ENCODE measurements at places on chromosomes 1 and 21.
A peak's percentile ranks its signal among the peaks of the same experiment; 100 is the strongest.

DNA sequence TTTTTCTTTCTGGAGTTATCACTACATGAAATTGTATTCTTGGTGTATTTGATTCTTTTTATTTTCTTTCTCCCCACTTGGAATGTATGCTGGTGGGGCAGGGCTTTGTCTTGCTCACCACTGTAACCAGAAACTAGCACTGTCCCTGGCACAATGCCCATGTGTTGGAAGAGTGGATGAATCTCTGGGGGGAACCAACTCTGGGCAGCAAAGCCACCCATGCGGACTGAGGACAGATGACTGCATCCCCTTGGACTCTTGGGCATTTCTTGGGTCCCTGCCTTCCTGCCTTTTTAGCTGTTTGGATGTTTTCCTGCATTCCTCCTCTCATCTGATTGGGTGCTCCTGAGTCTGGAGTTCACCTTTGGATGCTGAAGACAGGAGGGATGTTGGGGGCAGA is 6.1 kb downstream of the CYP4B1 start:
- DNase-seq = no peak

GRCh38 chr1:197471248-197471985 is 203.4 kb downstream of the CRB1 start:
- DNase-seq = no peak

GRCh38 chr1:226578946-226579578 is 30.5 kb downstream of the STUM start:
- DNase-seq = no peak

DNA sequence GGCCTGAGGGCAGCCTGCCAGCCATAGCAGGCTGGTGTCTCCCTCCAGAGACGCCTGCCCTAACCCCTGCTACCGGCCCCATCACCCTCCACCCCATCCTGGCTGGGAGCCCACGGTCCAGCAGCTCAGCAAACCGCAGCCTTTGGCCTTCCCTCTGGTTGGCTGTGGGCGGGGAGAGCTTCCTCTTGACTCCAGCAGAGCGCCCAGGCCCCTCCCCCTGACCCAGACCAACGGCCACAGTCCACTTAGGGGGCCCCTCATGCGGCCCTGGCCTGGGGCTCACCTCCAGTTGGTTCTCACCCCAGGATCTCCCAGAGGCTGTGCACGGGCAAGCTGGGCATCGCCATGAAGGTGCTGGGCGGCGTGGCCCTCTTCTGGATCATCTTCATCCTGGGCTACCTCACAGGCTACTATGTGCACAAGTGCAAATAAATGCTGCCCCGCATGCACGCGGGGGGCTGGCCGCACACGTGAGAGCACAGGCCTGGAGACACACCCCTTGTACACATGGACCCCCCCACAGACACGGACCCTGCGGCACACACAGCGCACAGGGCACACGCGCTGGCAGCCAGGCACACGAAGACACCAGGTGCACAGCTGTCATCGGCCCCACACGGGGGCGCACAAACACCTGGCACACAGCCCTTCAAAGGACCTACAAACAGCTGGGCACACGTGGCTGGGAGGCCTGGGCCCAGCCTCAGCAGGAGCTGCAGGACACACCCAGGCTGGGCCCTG is 3.1 kb downstream of the SMIM1 start:
- peak; percentile 71 for DNase-seq

DNA sequence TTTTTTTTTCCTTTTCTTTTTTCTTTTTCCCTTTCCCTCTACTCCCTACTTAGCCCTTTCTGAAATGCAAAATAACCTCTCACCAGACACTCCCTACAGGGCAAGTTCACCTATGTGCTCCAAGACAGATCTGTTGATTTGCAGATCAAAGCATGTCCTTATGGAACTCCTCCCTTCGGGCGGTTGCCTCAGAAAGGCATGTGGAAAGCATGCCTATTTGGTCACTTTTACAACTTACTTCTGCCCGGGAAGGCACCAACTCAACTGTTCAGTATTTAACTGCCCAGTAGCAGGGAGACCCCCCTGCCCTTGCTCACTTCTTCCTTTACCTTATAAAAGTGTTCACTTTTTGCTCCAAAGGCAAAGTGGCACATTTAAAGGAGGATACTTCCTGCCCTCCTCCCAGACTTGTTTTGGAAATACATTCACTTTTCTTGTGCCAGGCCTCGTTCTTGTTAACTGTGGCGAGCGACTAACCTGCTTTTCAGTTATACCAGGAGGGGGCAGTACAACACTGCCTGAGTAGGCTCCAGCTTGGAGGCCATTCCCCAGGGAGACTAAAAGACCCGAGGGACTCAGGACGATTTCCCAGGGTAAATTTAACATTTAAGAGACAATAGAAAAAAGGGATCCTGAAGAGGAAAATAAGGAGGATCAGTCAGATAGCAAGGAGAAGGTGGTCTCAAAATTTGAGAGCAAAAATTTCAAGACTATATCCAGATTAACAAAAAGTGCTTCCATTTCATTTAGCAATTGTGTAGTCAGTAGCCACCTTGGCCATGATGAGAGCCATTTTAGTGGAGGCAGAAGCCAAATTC is 12.3 kb upstream of the SLAMF7 start:
- DNase-seq = no peak

DNA sequence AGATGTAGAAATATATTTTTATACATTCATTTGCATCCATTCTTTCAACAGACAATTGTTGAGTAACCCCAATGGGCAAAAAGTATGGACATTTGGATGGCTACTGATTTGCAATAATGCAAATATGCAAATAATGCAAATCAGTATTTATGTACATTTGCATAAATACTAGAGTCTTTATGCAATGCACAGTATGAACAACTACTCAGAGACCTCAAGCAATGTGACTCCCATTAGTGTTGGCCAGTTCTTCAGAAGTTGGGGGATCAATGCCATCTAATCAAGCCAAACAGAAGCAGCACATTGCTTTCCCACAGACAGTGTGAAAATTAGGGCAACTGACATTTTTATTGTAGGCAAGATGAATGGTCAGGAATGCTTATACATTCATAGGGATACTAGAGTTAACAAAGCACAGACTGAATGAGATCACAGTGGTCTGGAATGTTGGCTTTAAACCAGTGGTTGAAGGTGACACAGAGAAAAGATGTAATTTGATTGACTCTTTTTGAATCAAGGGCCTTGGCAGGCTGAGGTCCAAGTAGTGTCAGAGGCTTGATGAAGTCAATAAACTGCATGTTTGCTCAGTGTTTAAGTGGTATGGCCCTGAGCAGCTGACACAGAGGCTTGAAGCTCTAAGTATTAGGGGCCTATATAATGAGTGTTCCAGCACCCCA is 256.6 kb downstream of the CTH start:
- DNase-seq = no peak

GRCh38 chr21:46425571-46425970 is 33.1 kb upstream of the DIP2A start:
- DNase-seq = no peak

DNA sequence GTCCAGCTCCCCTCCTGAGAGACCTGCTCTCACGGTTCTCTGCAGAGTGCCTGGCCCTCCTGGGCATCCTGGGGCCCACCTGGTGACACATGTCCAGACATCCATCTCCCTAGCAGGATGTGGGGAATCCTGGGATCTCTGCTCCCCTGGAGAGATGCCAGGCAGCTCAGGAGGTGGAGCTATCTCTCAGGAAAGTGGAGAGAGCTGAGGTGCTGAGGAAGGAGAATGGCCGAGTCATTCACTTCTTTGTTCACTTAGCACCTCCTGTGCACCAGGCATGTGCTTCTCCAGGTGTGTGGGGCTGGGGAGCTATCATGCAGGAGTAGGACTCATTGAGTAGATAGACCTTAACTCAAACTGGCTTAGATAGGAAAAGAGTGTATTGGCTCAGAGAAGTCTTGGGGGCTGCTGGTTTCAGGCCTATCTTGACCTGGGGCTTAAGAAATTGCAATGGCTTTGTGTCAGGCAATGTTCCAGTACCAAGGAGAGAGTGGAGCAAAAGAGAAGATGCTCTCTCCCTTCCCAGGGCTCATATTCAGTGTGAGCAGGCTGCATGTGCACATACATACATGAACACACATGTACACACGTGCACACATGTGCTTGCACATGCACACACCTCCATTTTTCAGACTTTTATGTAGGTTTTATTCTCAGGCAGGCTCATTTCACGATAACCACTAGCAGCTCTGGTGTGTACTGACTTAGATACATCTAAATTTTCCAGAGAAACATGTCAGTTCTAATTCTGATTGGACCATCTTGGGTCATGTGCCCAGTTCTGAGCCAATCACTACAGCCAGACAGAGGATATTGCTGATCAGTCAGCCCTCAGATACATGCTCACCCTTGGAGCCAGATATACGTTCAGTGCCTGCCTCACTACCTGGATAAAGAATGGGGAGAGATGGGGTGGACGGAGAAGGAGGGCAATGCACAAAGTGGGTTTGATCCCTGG is 437.6 kb downstream of the PTPRU start:
- DNase-seq = peak; percentile 38

GRCh38 chr1:115506924-115507589 is 134.7 kb upstream of the VANGL1 start:
- DNase-seq = no peak

- no peak for DNase-seq
Observed at GRCh38 chr21:40610345-40610744, 236.6 kb downstream of the DSCAM start.

- no peak for DNase-seq
Observed at GRCh38 chr1:195591917-195592672, 1016.1 kb downstream of the KCNT2 start.

DNA sequence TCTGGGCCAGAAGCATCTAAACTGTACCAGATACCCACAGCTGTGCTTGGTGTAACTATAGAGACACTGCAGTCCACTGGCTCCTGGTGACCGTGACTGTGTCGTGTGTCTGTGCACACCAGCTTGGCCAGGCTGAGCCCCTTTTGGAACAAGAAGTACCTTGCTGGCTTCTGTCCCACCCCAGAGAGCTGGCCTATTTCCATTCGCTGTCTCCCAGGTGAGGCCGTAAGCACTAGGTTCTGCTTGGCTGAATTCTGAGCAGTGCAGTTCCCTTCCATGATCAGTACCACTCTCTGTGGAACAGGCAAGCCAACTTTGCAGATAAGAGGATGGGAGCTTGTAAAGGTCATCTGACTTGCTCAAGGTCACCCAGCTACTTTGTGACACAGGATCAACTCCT is 119.9 kb upstream of the DNAH14 start:
- DNase-seq = no peak

DNA sequence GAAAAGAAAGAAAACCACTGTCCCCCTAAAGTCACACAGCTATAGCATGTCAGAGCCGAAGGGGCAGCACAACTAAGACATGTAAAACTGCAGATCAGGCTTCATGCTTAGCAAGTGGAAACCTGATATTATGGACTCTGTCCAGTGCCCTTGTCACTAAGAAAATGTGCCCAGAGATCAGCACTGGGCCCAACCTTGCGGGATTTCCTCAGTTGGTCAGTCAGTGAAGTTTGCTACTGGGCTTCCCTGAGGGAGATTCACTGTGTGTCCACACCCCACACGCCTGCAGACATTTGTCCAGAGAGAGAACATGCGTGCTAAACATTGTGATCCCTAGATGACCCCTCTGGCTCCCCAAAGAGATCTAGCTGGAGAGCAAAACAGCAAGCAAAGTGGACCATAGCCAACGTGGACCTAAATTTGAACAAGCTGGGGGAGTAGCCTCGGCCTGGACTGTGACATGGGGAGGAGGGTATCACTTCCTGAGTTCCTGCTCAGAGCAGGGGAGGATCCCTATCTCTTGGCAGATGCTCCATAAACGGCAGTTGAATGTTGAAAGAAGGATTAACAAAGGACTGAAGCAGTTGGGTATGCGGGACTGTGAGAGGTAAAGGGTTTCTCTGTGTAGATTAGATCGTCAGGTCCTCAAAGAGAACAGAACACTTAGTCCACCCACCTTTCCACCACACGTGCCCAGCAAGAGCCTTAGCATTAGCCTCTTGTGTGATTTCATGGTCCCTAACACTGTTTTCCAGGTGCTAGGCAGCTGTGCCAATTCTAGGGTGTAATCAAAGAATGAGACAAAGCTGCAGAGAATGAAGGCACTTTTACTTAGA is 53.6 kb downstream of the GLUL start:
- no peak for DNase-seq

DNA sequence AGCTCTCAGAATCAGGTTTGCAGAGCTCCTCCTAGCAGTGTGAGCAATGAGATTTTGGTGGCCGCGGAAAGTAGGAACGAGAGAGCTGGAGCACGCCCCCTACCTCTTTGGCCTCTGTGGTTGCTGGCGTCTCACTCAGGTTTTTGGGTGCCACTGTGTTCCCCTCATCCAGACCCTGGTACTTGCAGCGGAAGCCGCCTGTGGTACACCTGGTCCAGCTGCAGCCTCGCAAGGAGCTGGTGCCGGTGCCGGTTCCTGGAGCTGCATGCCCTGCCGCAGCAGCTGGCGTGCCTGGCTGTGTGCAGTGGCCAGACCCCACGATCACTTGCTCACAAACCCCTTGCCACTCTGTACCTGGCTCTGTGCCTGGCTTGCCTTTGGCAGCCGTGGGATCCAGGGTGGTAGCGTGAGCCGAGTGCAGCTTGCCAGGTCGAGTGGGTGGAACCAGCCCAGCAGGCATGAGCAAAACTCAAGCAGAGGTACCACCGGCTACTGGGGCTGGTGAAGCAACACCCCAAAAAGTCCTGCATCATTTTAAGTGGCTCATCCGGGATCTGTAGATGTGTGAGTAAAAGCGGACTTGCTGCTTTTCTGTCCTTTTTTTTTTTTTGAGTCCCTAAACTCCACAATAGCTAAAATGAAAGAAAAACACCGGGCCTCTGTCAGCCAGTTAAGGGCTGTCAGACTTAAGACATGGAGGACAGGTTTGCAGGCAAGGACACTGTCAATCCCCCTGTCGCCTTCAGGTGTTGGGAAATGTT is 844.9 kb downstream of the KCNT2 start:
- DNase-seq = no peak
